ENCODE measurements at places on chromosomes 11 and 22. TPM values are rescaled to one million over a fixed set of nuclear protein-coding genes. Genes with fewer than 3 reads are reported as not detected.

- peak; percentile 49 for DNase-seq
Observed at GRCh38 chr22:37433786-37434185, 6.5 kb upstream of the ELFN2 start.

GRCh38 chr11:119107538-119108145 is 498 bp downstream of the C2CD2L start:
- DNase-seq: no peak

DNA sequence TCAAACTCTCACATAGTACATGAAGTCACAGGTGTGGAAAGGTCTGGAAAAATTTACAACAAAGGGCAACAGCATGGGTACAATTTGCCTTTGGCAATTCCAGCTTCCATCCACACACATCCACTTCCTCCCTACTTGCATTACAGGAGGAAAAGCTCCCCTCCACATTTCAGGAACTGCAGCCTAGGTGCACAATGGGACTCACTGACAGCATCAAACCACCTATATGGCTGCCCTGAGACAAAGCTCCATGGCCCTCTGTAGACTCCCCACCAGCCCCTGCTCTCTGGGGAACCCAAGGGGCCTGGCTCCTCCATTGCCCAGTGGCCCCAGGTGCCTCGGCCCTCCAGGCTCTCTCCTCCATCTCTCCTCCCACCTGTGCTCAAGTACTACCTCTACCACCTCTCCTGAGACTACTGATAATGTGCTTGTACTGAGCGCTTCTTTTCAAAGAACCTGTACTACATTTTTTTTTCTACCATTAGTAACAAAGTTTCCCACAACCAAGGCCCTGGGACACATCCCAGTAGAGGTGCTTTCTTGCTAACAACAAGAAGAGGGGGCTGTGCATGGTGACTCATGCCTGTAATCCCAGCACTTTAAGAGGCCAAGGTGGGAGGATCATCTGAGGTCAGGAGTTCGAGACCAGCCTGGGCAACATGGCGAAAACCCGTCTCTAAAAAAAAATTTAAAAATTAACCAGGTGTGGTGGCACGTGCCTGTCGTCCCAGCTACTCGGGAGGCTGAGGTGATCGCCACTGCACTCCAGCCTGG is 4.9 kb downstream of the YPEL1 start:
- no peak for DNase-seq

- DNase-seq: no peak
Observed at GRCh38 chr22:22245256-22245909, 797 bp downstream of the VPREB1 start.

- DNase-seq: peak; percentile 29
Observed at GRCh38 chr11:56783448-56784041, 35.0 kb upstream of the OR9G4 start.

DNA sequence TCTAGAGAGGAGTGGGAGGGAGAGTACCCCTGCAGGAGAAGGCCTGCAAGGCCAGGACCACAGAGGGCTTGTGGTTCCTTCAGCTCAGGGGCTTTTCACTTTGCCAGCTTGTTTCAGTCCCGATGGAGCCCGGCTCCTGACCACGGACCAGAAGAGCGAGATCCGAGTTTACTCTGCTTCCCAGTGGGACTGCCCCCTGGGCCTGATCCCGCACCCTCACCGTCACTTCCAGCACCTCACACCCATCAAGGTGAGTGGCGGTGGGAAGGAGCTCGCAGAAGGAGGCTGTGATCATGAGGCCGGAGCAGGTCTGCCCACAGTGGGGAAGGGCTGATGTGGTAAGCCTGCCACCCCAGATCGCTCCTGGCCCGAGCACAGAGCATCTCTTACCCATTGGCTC is 13.5 kb downstream of the ACP2 start:
- no peak for DNase-seq

DNA sequence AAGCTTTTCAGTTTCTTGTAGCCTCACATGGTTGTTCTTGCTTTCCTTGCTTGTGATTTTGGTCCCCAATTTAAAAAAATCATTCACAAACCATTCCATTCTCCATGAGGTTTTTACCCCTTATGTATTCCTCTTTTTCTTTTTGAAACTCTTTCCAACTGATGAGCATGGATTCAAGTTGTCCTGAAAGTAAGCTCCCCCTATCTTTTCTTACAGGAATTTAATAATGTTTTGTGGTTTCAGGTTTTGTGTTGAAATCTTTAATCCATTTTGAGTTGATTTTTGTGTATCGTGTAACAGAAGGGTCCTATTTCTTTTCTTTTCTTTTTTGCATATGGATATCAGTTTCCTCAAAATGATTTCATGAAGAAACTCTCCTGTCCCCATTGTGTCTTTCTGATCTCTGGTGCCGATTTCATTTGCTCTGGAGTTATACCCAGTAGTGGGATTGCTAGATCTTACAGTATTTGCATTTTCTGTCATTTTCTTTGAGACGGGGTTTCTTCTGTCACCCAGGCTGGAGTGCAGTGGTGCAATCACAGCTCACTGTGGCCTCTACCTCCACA is 58.5 kb downstream of the LRRC74B start:
- DNase-seq: no peak

- DNase-seq: peak; percentile 53
Observed at GRCh38 chr11:16346975-16347374, 9.4 kb downstream of the SOX6 start.

- peak; percentile 66 for DNase-seq
Observed at GRCh38 chr11:76653674-76654284, 16.8 kb downstream of the LRRC32 start.

GRCh38 chr11:70671083-70671482 is 272.8 kb downstream of the CTTN start:
- DNase-seq: no peak

GRCh38 chr11:73140213-73141030 is 1.7 kb downstream of the FCHSD2 start:
- DNase-seq: peak; percentile 23

GRCh38 chr11:26088391-26088790 is 243.5 kb upstream of the ANO3 start:
- DNase-seq: peak; percentile 78

- DNase-seq: no peak
Observed at GRCh38 chr11:116540645-116541304, 232.0 kb downstream of the BUD13 start.

Gene TECTA
- 0.84 TPM for total RNA-seq

Gene FAM76B
- total RNA-seq: 26.1 TPM

Gene PRODH
- total RNA-seq: 1.2 TPM

Gene OR51Q1
- not detected for total RNA-seq

Gene OSBP2
- total RNA-seq: 0.89 TPM

Gene INPP5J
- 3.0 TPM for total RNA-seq

Gene SLC1A2
- 0.14 TPM for total RNA-seq

Gene DSCAML1
- not detected for total RNA-seq

Gene TRIM29
- 0.55 TPM for total RNA-seq

Gene MS4A2
- total RNA-seq: not detected

Measured in astrocyte (in vitro differentiated cells and primary cell).